ENCODE measurements at places on chromosomes 11 and 22. TPM values are rescaled to one million over a fixed set of nuclear protein-coding genes. Genes with fewer than 3 reads are reported as not detected.

- DNase-seq: no peak
Measured at GRCh38 chr11:125542709-125543108, 26.6 kb upstream of the EI24 start.

DNA sequence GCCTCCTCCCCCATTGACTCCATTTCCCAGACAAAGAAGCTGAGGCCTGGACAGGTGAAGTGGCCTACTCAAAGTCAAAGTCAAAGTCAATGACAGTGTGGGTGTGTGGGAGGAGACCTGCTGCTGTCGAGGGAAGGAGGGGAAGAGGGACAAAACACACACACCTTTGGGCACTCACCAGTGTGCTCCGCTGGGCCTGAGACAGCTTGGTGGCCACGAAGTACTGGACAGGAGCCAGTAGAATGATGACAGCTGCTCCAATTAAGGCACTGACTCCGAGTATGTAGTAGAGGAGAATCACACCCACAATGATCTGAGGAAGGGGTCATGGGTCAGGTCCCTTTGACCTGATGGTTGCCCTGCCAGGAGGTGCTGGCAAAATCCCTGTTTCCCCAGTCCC is 33.6 kb downstream of the ABCC8 start:
- DNase-seq: no peak

DNA sequence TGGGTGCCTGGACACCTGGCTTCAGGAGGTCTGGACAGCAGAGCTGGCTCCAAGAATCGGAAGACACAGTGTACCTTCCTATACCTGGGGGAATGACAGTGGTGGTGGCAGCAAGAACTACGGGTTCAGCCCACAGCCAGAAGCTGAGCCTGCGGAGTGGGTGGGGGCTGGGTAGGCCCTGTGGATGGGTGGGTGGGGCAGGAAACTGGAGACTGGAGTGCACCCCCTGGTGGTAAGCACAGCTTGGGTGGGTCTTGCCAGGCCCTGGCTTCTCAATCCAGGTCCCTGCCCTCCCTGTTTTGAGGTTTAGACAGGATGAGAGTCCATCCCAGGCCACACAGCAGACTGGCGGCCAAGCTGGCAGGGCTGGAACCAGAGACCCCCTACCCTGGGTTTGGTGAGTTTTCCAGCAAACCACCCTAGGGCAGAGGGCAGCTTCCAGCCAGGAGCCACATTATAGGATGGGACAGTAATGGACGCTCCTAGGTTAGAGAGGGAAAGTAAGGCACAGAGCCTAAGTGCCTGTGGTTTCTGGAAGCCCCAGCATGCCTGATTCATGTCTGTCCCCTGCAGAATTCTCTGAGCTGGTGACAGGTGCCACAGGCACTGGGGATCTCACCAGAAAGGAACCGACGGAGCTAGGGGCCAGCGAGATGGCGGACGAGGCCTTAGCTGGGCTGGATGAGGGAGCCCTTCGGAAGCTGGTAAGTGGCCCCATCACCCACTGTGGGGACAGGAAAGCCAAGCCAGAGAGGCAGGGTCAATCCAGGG is 1.7 kb downstream of the SMTN start:
- DNase-seq: peak; percentile 32

The SLC35E4 gene
- total RNA-seq: 3.2 TPM

The FXYD2 gene
- 2,527 TPM for total RNA-seq

The CD6 gene
- 6.7 TPM for total RNA-seq

The AIP gene
- total RNA-seq: 61.5 TPM

Measured in kidney (tissue), 22 donors.